Activated naive CD8-positive, alpha-beta T cell treated with anti-CD3 and anti-CD28 coated beads for 36 hours (primary cell): ENCODE measurements at places on chromosomes 2 and 18.

DNA sequence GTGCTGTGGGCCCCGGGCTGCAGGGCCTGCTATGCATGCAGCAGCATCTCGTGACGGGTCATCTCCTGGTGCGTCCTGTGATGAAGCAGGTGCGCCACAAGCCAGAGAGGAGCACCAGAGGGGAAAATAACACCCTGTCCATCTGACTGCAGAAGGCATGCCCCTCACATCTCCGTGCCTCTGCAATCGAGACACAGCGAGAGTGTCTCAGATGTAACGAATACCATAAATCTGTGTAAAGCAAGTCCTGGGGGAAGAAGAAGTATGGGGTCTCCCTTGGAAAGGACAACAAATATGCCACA, 137.5 kb downstream of the PTGR3 start:
- no peak for DNase-seq

GRCh38 chr18:5420906-5421305, 122.9 kb downstream of the EPB41L3 start:
- no peak for DNase-seq

DNA sequence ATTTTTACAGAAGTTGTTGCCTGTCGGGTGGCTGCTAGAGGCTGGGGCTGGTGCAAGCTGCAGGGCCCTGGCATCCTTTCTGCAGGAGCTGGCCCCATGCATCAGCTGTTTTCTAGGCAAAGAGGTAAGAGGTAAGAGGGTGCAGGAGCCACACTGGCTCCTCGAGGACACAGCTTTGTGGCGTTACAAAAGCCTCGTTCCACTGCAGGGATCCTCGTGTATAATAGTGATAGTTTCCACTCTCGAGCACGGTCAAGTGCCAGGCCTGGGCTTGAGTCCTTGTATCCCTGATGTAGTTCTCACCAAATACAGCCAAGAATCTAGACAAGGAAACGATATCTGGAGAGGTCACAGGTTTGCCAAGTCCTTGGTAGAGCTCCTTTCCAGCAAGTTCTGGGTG, 33.2 kb upstream of the FHOD3 start:
- no peak for DNase-seq

DNA sequence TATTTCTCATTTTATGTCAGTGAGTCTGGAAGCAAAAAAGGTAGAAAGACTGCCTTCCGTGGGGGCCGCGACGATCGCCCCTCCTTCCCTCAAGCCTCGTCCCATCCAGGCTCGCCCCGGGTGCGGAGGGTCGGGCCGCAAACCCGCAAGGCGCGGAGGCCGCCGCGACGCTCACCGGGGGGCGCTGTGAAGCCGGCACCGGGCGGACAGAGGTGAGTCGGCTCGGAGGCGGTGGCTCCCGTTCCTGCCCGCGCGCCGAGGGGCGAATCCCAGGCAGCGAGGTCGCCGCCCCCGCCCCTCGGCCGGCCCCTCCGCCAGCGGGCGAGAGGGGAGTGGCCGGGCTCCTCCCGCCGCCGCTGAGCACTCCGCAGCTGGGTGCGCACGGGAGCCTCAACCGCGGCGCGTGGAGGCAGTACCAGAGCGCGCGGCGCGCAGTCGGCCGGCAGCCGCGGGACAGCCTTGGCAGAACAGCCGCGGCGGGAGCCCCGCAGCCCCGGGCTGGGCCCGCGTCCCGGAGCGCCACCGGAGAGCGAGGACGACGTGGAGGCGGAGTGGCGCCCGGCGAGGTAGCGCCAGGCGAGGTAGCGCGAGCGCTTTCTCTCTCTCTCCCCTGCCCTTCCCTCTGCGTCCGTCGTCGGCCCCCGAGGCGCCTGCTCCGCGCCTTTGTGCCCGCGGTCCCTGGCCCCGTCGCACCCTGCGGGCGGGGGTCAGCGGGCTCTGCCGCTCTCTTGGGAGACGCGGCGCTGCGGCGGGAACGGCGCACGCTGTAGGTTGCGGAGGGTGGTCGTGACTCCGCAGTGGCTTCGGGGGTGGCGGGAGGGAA, at the start of gene MYO1B:
MYO1B (plus strand) TSS at position 359 of the 823 bp plus-strand sequence. CDS start 31,492 bp downstream, outside the sequence.
- peak; percentile 82 for DNase-seq

- DNase-seq = no peak
Observed at GRCh38 chr2:233346930-233347329, 7.4 kb upstream of the DGKD start.
